ENCODE measurements at places on chromosomes 3 and 15. TPM values are rescaled to one million over a fixed set of nuclear protein-coding genes. Genes with fewer than 3 reads are reported as not detected.

Gene IL12A
- total RNA-seq: 0.25 TPM

Gene CGGBP1
- 22.8 TPM for total RNA-seq

Gene ZNF502
- 0.15 TPM for total RNA-seq

Gene CDC25A
- 16.5 TPM for total RNA-seq

Gene NANOGP8
- total RNA-seq: not detected

Gene SIN3A
- total RNA-seq: 39.7 TPM

Gene ENTPD3
- not detected for total RNA-seq

Gene LOXL1
- total RNA-seq: 189 TPM

Gene FETUB
- total RNA-seq: not detected

Gene CLN6
- total RNA-seq: 31.2 TPM

Gene GOLGA8B
- total RNA-seq: 3.3 TPM

Gene COL7A1
- total RNA-seq: 17.0 TPM

Gene PPP1R14D
- not detected for total RNA-seq

Gene UNC13C
- not detected for total RNA-seq

All from M059J (cell line).